ENCODE measurements at places on chromosomes 16 and 17.

GRCh38 chr16:58501242-58502131 is 1.5 kb downstream of the NDRG4 start:
- no peak for DNase-seq

DNA sequence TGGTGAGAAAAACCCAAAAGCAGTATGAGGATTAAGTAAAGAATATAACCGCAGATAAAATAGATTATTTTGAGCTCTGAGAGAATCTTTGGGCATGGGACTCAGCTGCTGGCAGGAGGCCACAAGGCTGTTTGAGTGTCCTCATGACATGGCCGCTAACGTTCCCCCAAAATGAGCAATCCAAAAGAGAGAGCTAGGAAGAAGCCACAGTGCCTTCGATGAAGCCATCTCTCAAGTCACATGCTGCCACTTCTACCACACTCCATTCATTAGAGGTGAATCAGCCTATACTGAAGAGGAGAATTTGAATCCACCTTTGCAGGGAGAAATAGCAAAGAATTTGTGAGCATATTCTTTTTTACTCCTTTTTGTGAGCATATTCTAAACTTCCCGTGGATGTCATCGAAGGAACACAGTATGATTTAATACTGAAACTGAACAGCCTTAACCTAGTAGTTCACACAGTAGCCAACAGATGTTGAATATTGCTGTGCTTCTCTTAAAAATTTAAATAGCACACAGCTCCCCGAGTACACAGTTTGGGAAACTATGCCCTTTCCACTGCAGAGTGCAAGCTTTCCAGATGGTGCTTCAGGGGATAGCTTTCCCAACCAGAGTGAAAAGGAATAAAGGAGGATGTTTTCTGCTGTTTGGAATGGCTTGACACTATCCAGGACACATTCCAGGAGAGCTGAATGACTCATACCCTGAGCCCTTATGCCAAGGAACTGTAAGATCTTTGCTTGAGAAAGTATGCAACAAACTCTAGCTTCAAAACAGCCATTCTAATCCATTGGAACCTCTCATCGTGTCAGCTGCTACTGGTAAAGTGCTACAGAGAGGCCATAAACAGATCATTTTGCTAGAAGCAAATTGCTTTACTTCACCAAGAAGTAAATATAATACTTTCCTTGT is 33.9 kb downstream of the ANKFY1 start:
- peak; percentile 86 for DNase-seq

GRCh38 chr16:85734311-85735017 is 16.4 kb downstream of the C16orf74 start:
- no peak for DNase-seq

GRCh38 chr16:16111639-16112038 is 111.7 kb downstream of the ABCC6 start:
- no peak for DNase-seq

DNA sequence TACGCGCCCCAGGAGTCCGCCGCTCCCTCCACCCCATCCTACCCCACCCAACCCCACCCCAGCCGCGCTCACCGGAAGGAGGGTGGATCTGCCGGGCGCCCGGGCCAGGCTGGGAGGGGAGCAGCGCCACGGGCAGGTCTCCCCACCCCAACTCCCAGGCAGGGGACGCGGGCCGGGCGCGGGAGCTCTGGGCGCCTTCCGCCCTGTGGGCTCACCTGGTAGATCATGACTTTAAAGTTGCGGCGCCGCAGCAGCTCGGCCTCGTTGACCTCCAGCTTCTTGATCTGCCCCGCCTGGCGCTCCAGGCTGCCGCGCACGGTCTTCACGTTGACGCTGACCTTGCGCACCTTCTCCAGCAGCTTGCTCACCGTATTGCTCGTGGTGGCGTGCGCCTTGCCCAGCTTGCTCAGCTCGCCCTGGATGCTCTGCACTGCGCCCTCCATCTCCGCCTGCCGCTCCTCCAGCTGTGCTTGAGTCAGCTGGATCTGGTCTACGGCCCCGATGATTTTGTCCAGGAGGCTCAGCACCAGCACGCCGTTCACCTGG is 571 bp downstream of the CAVIN1 start:
- DNase-seq = no peak

DNA sequence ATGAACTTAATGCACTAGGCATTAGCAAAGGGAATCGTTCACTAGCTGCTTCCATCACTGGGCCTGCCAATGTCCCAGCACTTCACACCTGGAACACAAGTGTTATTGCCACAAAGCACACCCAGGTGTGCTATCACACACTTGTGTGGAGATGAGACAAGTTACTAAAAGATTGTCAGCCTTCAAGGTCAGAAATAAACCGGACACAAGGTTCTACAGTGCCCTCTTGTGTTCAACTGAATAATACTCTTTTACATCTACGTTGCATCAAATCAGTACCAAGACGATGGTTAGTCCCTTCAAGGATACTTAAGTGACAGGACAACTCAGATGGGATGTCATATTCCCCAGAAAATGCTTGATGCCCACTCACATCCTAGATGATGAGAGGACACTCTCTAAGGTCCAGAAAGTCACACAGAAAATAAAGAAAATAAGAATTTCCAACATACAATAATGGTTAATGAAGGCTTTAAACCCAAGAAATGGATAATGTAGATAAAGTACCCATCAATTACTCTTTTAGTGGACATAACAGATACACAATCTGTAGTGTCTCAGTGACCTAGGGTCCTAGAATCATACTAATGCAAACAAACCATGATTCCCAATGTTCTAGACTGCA is 16.4 kb upstream of the GLG1 start:
- peak; percentile 58 for DNase-seq

DNA sequence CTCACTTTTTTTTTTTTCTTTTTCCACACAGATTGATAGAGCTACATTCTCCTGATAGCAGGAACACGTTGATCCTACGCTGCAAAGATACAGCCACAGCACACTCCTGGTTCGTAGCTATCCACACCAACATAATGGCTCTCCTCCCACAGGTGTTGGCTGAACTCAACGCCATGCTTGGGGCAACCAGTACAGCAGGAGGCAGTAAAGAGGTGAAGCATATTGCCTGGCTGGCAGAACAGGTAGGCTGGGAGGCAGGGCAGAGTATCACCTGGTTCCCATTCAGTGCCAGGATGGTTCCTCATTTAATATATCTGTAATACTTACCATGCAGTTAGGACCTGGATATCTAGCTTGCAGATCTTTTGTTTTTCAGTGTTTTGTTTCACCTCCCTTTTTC is 51.1 kb upstream of the VPS4A start:
- no peak for DNase-seq

DNA sequence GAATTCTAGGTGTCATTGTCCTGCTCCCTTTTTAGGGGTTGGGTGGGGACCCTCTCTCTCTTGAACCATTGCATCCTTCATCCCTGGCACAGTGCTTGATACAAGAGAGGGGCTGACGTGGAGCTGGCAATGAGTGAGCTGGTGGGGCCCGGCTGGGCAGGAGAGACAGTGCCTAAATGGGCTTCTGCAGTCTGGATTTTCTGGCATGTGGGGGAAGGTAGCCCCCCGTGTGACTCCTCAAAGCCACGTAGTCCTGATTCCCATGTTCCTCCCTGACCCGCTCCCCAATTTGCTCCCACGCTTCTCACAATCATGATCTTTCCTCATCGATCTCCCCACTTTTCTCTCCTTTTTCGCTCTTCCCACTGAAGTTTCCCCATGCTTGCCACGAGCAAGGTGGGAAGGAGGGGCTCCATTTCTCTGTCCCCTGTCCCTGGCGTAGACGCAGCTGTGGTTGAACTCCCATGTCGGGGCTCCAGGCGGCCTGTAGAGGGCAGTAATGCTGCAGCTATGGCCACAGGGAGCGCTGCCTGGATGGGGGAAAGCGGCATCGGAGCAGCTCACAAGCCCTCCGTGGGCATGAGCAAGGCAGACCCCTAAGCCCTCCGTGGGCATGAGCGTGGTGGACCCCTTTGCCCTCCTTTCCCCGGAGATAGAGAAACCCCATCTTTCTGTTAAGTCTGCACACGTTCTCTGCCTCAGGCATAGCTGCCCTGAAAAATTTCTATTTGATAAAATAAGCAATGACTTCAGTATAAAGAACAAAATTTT is 47.5 kb downstream of the HAPSTR1 start:
- peak; percentile 81 for DNase-seq

GRCh38 chr17:70298929-70299531 is 129.7 kb downstream of the KCNJ2 start:
- DNase-seq = no peak

GRCh38 chr16:26120729-26121128 is 429.0 kb downstream of the HS3ST4 start:
- no peak for DNase-seq

GRCh38 chr17:8732406-8733085 is 12.1 kb downstream of the CCDC42 start:
- DNase-seq = peak; percentile 40

DNA sequence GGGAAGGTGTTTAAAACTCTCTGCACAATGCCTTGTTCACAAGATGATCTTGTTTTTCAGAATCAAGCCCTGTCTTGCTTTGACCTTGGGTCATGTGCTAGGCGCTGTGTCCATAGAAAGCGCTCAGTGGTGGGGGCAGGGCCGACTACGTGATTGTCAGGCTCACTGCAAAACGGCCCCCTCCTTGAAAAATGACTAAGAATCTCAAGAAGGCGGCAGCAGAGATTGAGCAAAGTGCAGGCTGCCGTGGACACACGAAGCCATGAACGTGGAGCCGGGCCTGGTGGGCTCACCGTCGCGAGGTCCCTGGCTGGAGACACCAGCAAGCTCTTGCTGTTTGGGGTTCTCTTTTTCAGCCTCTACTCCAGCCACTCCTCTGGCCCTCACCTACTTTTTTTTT is 10.2 kb downstream of the ATP2C2 start:
- no peak for DNase-seq

GRCh38 chr16:12295395-12295794 is 318.9 kb downstream of the SNX29 start:
- peak; percentile 23 for DNase-seq

DNA sequence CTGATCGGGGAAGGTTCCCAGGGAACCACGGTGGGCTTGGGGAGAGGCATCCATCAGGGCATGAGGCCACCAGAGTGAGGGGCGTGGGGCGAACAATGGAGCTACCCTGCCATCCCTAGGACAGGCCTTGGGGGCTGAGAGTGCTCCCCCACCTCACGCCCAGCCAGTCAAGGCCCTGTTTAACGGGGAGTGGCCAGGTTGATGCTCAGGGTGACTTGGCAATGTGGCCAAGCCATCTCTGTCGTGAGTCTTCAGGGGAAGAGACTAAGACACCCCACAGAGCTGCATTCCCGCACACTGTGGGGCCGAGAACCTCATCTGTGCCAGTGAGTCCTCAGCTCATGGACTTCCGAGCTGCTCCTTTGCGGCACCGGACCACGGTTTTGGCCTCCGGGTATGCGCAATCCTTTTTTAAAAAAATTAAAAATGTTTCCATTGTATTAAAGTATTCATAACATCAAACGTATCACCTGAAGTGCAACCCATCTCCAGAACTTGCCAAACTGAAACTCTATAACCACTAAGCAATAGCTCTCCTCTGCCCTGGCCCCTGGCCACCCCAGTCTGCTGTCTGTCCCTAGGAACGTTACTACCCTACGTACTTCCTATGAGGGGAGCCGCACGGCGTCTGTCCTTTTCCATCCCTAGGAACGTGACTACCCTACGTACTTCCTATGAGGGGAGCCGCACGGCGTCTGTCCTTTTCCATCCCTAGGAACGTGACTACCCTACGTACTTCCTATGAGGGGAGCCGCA is 71.8 kb upstream of the DOC2B start:
- DNase-seq = no peak

GRCh38 chr17:81193051-81193410 is 27.0 kb upstream of the AATK start:
- no peak for DNase-seq

- no peak for DNase-seq
These were observed 31.2 kb downstream of the SREBF1 start for GRCh38 chr17:17805575-17805974.

- DNase-seq = no peak
These were observed 92.5 kb downstream of the SSH2 start for GRCh38 chr17:29837531-29837930.

- DNase-seq = no peak
These were observed 7.4 kb upstream of the SCIMP start for GRCh38 chr17:5241861-5242671.

- peak; percentile 5 for DNase-seq
These were observed 8.8 kb downstream of the PRSS22 start for GRCh38 chr16:2848933-2849725.

GRCh38 chr17:50035421-50035879 is 20.5 kb upstream of the ITGA3 start:
- DNase-seq = no peak

DNA sequence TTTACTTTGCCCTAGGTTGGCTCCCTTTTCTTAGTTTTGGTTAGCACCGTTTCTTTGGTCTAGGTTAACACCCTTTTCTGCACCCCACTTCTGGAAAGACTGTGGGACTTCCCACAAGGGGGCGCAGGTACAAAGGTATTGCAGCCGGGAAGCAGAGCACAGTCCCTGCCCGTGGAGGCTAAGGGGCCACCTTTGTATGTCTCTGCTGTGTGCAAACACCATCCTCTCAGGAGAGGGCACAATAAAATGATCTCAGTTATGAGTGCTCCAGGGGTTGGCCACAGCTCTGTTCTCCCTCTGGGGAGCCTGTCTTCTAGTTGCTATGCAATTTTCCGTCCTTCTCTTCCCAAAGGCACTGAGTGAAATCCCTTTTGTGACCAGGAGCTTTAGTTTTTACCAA is 28.4 kb upstream of the TMC5 start:
- peak; percentile 29 for DNase-seq

DNA sequence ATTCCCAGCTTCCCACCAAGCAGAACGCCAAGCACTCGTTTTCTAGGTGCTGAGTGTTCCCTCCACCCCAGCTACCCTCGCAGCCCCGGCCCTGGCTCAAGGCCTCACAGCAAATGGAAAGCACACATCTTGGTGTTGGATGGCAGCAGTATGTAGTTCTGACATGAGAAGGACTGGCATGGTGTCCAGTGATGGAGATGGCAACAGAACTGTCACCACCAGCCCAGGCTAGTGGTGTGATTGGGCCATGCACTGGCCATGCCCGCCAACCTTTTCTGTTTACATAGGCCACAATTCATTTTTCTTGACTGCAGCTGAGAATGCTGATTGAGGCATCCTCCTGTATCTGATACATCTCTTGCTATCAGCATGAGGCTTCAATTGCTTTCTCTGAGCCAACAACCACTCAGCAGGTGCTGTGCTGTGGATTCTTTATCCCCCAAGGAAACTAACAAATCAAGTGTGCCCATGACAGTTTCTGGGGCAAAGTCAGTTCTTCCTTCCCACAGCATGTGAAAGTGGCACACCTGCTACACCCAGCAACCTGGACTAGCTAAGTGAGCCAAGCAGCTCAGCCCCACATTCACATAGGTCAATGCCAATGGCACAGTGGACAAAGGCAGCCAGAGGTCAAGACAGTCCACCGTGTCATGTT is 3.8 kb downstream of the SLC12A4 start:
- no peak for DNase-seq

DNA sequence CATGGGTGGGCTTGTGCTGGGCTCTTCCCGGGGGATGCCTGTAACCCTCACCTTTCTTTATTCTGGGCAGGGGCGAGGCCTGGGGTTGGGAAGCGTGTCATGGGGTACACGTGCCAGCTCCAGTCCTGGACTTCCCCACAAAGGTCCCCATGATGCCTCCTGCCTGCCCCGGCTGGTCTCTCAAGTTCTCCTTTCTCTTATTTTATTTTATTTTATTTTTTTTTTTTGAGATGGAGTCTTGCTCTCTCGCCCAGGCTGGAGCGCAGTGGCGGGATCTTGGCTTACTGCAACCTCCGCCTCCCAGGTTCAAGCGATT is 8.6 kb downstream of the ATP2A3 start:
- no peak for DNase-seq
